ENCODE measurements at places on chromosomes 7 and 10.
A peak's percentile ranks its signal among the peaks of the same experiment; 100 is the strongest.

DNA sequence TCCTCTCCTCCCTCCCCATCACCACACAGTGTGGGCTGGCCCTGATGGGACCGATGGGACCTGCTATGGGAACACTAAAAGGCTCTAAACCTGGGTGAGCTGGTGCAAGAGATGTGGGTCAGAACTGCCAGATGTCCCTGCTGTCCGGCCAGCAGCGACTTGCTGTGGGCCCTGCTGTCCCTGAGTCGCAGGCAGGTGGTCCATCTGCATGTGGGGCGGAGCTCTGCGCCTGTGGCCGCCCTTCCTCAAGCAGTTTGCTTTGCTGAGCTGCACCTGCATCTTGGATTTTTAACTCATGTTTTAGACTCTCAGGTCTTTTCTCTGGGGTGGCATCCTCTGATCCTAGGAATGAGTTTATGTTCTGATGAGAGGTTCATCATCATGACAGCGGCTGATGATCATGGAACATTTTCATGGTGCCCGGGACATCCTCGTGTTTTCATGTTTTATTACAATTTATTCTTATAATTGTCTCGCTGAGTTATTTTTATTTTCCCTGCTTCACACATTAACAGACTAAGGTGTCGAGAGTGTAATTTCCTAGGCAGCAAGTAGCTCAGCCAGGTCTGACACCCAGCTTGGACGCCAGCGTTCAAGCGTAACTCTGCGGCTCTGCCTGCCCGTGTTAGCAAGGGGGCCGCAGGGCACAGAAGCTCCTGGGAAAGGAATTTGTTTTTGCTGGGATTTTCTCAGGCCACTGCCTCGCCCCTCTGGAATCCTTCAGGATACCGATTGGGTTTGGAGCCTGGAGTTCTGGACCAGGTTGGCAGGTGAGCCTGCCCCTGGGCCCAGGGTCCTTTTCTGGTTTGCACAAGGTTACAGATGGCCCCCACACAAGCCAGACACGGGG, 615.2 kb upstream of the FOXK1 start:
- DNase-seq, result no peak

GRCh38 chr10:22365233-22365632, 19.9 kb downstream of the SPAG6 start:
- no peak for DNase-seq

GRCh38 chr7:43864126-43864525, 5.2 kb downstream of the MRPS24 start:
- DNase-seq, result no peak

- DNase-seq, result no peak
Measured at GRCh38 chr7:38069052-38069451, 109.0 kb upstream of the STARD3NL start.

DNA sequence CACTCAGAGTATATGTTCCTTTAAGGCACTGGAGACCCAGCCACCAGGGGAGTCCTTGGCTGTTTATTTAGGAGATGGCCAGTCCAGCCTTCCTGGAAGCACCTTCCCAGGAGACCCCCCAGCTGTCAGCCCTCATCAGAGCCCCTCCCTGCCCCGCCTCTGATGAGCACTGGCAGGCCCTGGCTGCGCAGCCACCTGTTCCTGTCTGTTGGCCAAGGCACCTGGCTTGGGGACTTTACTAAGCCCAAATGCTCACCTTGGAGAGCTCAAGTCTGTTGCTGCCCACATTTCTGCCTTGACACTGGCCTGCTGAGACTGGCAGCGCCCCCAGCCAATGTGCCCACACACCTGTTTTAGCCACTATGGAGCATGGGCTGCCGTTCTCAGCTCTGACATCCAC, 124.7 kb downstream of the ELMO1 start:
- DNase-seq, result no peak

DNA sequence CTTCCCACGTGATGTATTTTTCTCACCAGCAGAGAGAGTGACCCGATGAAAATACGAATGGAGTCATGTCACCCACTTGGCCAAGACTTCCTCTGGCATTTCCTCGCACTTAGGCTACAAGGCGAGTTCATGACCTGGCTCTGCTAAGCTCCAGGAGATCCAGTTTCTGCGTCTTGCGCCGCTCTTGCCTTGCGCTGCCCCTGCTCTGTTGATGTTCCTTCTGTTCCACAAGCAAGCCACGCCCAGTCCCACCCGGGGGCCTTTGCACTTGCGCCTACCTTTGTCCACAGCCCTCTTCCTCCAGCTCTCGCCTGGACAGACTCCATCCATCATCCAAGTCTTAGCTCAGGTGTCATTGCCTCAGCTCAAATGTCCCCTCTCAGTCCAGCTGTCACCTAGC, 116.3 kb upstream of the SHH start:
- DNase-seq, result no peak

GRCh38 chr10:30034433-30035137, 24.8 kb downstream of the JCAD start:
- no peak for DNase-seq

- DNase-seq, result no peak
Measured at GRCh38 chr7:41466760-41467384, 236.0 kb downstream of the INHBA start.

DNA sequence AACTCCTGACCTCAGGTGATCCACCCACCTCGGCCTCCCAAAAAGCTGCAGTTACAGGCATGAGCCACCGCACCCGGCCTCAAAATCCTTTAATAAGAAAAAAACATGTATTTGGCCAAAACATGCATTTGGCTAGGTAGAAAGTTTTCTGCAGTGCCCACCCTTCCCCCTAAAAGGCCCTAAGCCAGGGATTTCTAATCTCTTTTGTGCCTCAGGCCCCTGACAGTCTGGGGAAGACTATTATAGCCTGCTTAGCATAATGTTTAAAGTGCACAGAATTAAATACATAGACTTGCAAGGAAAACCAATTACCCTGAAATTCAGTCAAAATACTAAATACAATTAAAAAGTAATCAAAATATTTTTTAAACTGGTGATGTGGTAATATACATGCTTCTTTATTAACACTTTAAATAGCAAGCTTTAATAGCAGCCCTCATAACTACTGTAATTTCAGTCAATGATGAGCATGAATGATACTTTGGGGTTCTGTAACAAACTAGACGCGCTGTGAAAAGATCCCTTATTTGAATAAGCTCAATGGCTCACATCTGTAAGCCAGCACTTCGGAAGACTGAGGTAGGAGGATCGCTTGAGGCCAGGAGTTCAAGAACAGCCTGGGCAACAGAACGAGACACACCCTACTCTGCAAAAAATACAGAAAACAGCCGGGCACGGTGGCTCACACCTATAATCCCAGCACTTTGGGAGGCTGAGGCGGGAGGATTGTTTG, 29.9 kb downstream of the SPDYE6 start:
- no peak for DNase-seq

GRCh38 chr10:116774728-116775151, 32.4 kb upstream of the HSPA12A start:
- no peak for DNase-seq

- DNase-seq, result no peak
Measured at GRCh38 chr10:82815680-82816079, 940.7 kb downstream of the NRG3 start.

DNA sequence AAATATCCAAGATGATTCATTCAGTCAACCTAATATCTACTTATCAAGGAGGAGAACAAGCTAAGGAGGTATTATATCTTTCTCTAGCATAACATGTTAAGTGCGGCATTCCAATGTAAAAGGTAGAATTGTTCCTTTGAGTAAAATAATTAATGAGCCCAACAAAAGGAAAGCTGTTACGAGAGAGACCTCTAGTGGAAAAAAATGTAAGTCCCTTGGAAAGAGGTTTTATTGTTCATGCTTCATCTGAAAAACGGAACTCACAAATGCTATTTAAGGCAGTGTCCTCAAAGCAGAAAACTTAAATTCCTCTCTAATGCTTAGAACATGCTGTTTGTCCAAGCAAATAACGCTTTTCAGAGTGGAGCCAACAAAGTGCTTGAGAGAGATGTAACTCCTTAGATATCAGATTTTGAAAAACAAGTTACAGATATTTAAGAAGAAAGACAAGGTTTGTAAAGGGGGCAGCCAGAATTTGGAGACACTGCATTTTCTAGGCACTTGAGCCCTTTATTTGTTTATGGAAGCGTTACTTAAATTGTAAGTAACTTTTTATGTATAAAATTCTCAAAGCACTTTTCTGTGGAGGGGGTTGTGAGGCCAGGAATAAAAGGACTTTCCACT, 119.9 kb downstream of the TFEC start:
- DNase-seq, result peak; percentile 13

DNA sequence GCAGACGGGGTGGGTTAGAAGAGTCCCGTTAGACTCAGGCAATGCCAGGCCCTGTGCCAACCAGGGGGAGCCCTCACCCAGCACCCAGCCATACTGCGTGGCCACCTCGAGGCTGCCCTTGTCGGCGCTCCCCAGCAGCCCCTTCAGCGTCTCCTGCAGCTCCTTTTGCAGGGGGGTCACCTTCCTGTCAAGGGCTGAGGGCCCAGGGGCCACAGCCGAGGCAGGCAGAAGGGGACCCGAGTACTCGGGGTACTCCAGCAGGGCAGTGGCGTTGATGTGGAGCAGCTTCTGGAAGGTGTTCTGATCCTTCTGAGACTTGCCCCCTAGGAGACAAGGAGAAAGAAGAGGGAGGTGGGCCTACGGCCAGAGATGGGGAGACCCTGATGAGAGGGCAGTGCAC, 9.7 kb downstream of the TBRG4 start:
- DNase-seq, result no peak

GRCh38 chr10:120521880-120522279, 64.9 kb downstream of the PLPP4 start:
- no peak for DNase-seq

DNA sequence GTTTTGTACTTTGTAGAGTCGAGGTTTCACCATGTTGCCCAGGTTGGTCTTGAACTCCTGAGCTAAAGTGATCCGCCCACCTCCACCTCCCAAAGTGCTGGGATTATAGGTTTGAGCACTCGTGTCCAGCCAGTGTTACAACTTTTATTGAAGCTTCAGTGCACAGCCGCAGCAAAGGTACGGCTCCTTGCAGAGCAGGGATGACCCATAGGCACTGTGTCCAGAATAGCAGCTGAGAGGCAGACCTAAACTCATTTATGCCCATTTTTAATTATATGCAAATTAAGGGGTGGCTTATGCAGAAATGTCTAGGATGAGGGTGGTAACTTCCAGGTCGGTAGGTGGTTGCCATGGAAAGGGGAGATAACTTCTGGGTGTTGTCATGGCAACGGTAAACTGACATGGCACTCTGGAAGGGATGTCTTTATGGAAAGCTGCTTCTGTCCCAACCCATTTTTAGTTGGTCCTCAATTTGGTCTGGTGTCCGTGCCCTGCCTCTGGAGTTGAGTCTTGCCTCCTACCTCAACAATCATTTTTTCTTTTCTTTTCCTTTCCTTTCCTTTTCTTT, 22.7 kb downstream of the NYAP1 start:
- no peak for DNase-seq

- DNase-seq, result no peak
Measured at GRCh38 chr10:103692436-103692951, 162.9 kb downstream of the SH3PXD2A start.
